ENCODE measurements at places on chromosomes 1 and 21.

- DNase-seq = no peak
These were observed 16.8 kb upstream of the FMN2 start for GRCh38 chr1:240074908-240075307.

DNA sequence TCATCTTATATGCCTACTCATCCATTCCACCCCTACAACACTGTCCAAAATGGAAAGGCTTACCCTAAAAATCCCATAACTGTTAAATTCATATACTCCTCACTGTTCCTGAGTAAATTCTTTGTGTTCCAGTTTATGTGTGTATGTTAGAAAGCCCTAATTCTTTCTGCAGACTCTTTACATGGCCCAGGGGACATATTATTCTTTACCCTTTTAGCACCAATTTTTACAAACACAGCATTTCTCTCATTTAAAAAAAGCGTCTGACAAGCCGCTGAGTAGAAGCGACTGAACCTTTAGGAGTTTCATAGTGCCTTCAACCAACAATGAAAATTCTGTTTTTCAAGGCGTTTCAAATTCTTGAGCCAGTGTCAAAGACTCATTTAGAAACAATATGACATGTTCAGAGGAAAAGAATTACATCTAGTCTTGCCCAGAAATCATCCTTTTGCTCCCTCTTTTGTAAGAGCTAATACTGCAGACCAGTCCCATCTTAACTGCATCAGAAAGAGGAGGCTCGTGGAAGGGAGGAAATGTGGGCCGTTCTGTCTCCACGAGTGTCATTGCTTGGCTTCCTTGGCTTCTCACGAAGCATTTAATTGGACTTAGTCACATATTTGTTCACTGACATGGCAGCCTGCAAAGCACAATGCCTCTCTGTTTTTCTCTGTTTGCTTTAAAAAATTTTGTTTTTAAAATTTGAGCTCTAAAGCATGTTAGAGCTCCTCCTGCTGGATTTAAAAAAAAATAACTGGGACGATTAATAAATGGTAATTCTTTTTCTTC is 21.3 kb upstream of the C1orf105 start:
- DNase-seq = no peak

- DNase-seq = no peak
These were observed 468.5 kb downstream of the PCP4 start for GRCh38 chr21:40335704-40336103.

DNA sequence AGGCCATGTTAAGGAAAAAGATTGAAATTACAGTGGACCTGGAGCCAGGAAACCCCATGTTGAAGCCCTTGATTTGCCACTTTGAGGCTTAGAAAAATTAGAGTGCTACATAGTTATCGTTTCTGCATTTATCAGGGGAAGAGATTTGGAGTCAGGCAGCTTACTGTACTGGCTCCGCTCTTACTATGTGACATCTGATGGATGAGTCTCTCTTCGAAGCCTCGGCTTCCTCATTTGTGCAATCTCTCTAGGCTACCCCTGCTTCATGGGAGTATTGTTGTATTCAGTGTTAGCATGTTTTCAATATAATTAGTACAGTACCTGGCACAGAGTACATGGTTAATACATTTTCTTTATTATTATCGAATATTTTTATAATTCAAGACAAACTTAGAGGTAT is 480.4 kb upstream of the USP24 start:
- DNase-seq = no peak

DNA sequence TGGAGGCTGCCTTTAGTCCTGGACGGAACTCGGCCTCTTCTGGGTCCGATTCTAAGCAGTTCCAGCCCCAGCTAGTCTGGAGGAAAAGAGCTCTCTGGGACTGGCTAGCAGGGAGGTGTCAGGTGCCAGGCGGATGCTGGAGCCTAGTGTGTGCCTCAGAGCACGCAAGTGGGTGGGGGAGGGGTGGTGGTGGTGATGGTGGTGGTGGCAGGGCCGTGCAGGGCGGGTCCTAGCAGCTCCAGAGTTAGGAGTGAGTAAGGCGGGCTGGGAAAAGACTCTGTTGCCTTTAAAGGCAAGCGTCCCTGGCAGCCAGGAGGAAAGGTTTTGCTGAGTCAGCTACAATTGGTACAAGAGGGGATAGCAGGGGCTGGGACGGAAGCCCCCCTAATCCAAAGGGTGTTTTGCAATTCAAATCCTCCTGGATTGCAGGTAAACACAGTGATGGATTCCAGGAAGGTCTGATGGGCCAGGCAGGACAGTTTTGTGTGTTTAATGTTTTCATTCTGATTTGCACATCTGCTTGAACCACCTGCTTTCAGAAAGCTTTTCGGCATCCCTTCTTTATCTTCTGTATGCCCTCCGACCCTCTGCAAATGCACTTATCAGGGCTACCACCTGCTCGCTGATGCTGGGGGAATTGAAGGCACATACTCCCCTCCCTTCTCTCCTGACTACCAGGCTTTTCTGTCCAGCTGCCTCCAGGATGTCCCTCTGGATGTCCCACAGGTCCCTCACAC is 4.1 kb upstream of the SLC2A1 start:
- no peak for DNase-seq

GRCh38 chr1:218846181-218846580 is 327.5 kb upstream of the LYPLAL1 start:
- no peak for DNase-seq

Measured in activated naive CD8-positive, alpha-beta T cell treated with anti-CD3 and anti-CD28 coated beads, Interleukin-2, amount 50 U/mL, for 24 hours (primary cell).